Breast epithelium (tissue), 4 donors: ENCODE measurements at places on chromosomes 4 and X. TPM values are rescaled to one million over a fixed set of nuclear protein-coding genes. Genes with fewer than 3 reads are reported as not detected.

The COL25A1 gene
- 11.0 TPM for total RNA-seq

The ADH1B gene
- 631 TPM for total RNA-seq

The DUSP21 gene
- total RNA-seq: not detected

The CD40LG gene
- 0.29 TPM for total RNA-seq

The EDA2R gene
- total RNA-seq: 2.2 TPM

The FTSJ1 gene
- total RNA-seq: 34.8 TPM

The ABLIM2 gene
- total RNA-seq: 8.2 TPM

The NMU gene
- total RNA-seq: not detected

The HELT gene
- not detected for total RNA-seq

The SMIM10L2A gene
- 2.0 TPM for total RNA-seq

The TGIF2LX gene
- not detected for total RNA-seq

The ACE2 gene
- total RNA-seq: 7.2 TPM

The IL21 gene
- total RNA-seq: not detected

The SMARCAD1 gene
- total RNA-seq: 32.1 TPM

The S100G gene
- total RNA-seq: not detected

The MAGEA6 gene
- not detected for total RNA-seq

The TIGD4 gene
- 0.66 TPM for total RNA-seq

The FGD1 gene
- total RNA-seq: 3.3 TPM

DNA sequence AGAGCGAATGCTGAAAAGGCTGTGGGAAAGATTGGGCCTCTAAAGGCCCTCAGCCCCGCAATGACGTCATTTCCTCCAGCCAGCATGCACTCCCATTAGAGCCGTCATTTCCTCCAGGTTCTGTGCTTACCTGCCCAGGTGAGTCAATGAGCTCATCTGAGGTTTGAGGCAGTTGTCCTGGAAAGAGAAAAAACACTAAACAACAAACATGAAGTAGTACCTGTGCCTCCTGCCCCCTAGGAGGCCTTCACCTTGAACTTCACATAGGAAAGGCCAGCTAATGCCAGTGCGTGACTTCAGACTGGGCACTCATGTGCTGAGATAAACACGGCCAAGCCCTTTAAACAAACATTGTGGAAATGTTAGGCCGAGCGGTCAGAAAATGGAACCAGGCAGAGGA is 55.9 kb downstream of the FHDC1 start:
- DNase-seq: no peak

- no peak for DNase-seq
These were observed 91.9 kb upstream of the ZFP42 start for GRCh38 chr4:187903700-187904099.

DNA sequence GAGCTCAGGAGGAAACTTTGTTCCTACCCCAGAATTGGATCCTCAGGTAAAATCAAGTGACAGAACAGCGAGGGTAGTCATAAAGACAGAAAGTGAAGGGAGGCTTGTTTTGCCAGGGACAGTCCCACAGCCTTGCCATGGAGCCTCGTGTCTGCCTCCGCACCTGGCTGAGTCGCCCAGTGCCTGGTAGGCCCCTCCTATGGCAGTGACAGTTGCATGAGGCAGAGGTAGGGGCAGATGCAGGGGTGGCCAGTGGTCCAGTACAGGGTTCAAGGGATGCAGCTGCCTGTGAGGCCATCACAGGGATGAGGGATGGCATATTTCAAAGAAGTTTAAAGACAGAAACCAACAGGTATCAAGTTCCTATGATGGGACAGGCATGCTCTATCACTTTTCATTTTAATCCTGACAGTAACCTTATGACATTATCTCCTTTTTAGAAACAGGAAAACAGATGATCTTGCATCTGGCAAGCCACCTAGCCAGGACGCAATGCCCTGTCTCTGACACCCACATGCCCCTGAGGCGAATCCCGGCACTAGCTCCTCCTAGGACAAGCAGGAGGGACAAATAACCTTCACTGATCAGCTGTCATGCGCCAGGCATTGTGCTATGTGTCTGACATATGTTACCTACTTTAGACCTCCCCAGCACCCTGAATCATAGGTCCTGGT is 127.4 kb upstream of the ENPP6 start:
- no peak for DNase-seq

- no peak for DNase-seq
These were observed 114.6 kb downstream of the ARHGAP10 start for GRCh38 chr4:147846318-147847155.

- no peak for DNase-seq
These were observed 2.1 kb downstream of the UGT8 start for GRCh38 chr4:114600672-114601071.

DNA sequence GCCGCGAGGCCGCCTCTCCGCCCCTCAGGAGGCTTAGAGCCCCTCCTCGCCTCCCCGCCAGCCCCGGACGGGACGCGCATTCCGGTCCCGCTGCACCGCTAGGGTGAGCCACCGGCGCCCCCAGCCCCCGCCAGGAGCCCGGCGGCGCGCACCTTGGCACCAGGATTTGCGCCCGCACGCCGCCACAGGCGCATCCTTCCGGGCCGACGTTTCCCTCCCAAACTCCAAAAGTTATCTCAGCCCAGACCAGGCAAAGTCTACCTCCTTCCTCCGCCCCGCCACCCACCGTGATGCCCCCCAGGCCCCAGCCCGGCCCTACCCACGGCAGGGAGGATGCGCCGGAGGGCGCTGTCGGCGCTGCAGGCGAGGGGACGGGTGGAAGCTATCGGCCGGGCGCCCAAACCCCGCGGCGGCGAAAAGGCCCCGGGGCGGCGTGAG is 538 bp downstream of the SCML2 start:
- DNase-seq: no peak

GRCh38 chr4:1187182-1187581 is 14.8 kb upstream of the SPON2 start:
- DNase-seq: no peak

GRCh38 chr4:79576429-79576753 is 168.4 kb upstream of the GK2 start:
- no peak for DNase-seq

- DNase-seq: no peak
These were observed 144.8 kb upstream of the UNC5C start for GRCh38 chr4:95693594-95693993.

DNA sequence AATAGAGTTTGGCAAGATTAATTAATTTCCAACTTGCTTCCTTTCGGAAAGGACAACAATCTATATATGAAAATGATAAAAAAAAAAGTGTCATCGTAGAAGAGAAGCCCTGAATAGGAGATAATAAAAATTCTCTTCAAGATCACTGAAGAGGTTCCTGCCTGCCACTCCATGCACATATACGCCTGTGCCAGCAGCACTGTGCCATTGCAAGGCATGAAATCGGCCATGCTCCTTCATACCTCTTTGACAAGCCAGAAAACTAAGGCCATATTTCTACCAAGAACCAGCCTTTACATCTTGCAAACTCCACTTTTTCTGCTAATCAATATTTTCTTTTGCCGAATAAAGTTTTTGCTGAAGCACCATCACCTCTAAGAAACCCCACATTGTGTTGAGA is 365.5 kb downstream of the CXXC4 start:
- no peak for DNase-seq

- DNase-seq: no peak
These were observed 297.0 kb upstream of the CLNK start for GRCh38 chr4:10981576-10981975.

- DNase-seq: peak; percentile 87
These were observed 12.0 kb downstream of the ACOX3 start for GRCh38 chr4:8428288-8429097.

DNA sequence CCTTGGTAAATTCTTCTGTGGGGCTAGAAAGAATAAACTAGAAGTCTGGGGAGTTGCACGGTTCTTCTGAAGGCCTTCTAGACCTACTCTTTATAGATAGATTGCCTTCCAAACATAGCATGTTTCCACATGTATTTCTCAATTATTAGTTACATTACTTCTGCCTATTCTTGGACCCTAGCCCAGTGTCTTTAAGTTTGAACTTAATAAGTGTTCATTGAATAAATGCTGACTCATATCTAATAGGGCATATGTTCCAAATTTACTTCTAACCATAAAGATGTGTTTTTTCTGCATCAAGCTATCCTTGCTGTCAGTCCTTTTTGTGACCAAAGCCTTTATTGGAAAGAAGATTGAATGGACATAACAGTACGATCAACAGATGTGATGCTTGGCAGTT is 503.6 kb upstream of the ZFP42 start:
- DNase-seq: no peak

- DNase-seq: no peak
These were observed 1.1 kb downstream of the SLC9B2 start for GRCh38 chr4:103075435-103075893.

- no peak for DNase-seq
These were observed 9.0 kb downstream of the PCDH18 start for GRCh38 chr4:137523329-137523728.

- no peak for DNase-seq
These were observed 13.7 kb downstream of the APELA start for GRCh38 chr4:164890691-164891090.

- no peak for DNase-seq
These were observed 296.1 kb upstream of the UGT8 start for GRCh38 chr4:114302472-114302871.

- DNase-seq: no peak
These were observed 206.7 kb downstream of the SHROOM3 start for GRCh38 chr4:76641758-76642157.

- DNase-seq: no peak
These were observed 331.4 kb downstream of the RAPGEF2 start for GRCh38 chr4:159434114-159434870.

DNA sequence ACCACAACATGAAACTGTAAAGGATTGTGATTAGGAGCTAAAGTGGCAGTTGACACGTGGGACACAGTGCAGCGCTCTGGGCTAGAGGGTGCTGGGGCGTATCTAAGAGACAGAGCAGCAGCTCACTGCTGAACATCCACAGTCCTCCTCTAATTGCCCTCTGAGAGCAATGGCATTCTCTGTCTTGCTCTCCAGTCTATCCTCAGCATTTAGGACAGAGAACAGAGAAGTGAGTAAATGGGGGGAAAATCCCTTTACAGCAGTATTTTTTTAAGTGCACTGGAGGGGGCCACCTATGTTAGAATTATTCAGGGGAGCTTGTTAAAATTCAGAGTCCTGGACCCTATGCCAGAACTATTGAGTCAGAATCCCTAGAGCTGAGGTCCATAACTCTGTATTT is 4.2 kb upstream of the TMEM154 start:
- no peak for DNase-seq

- DNase-seq: no peak
These were observed 709 bp downstream of the GPAT3 start for GRCh38 chr4:83536362-83537272.

- no peak for DNase-seq
These were observed 109.1 kb downstream of the GPAT3 start for GRCh38 chr4:83644677-83645659.

- no peak for DNase-seq
These were observed 91.2 kb downstream of the ADRA2C start for GRCh38 chr4:3857269-3857926.

DNA sequence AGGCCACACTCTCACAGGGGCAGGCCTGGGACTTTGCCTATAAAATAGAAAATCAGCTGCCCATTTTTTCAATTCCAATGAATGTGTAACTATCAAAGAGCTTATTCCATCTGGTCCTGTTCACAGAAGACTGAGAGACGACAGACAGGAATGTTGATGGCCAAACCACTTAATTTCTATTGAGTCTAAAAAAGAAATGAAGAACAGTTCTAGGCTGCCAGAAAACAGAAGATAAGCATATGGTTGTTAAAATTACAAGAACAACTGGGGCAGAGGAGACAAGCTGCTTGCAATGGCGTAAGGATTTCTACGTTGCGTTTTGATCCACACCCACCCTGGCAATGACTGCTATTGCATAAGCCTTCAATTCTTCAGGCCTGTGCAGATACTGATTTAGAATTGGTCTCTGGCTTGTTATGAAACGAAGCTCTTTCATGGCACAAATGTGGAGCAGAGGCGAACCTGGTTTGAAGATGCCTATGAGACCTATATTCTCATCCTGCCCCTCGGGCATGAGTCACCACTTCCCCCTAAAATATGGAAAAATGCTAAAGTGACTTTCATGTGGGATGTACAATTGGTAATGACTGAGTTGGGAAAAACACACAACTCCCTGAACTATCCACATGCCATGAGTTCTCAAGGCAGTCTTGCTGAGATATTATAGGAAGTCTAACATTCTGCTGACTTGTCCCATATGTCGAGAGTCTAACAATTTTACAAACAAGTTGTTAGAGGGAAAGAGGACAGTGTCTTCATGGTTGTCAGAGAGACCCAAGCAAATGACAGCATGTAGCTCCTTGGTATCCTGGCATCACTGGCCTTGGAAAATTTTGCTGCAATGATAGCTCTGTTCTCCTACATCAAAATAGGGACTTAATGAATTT is 37.9 kb upstream of the SORBS2 start:
- no peak for DNase-seq

DNA sequence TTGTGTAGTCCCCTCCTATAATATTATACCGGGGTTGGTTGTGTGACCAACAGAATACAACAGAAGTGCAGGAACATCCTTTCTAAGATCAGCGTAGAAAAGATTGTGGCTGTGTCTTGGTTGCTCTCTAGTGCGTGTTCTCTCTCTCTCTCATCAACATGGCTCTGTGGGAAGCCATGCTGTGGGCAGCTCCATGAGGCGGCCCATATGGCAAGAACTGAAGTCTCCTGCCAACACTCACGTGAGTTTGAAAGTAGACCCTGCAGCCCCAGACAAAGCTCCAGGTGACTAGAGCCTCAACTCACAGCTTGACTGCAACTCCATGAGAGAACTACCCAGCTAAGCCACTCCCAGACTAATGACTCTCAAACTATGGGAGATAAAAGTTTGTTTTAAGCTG is 118.7 kb downstream of the TSPAN5 start:
- DNase-seq: no peak

DNA sequence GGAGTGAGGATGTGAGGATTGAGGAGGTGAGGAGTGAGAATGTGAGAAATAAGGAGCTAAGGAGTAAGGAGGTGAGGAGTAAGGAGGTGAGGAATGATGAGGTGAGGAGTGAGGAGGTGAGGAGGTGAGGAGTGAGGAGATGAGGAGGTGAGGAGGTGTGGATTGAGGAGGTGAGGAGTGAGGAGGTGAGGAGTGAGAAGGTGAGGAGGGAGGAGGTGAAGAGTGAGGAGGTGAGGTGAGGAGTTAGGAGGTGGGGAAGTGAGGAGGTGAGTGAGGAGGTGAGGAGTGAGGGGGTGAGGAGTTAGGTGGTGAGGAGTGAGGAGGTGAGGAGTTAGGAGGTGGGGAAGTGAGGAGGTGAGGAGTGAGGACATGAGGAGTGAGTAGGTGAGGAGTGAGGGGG is 74.8 kb upstream of the MXD4 start:
- DNase-seq: no peak
